ENCODE measurements at places on chromosomes 2 and 18. TPM values are rescaled to one million over a fixed set of nuclear protein-coding genes. Genes with fewer than 3 reads are reported as not detected.

- DNase-seq: no peak
Measured at GRCh38 chr2:217116610-217117009, 256.7 kb upstream of the TNP1 start.

DNA sequence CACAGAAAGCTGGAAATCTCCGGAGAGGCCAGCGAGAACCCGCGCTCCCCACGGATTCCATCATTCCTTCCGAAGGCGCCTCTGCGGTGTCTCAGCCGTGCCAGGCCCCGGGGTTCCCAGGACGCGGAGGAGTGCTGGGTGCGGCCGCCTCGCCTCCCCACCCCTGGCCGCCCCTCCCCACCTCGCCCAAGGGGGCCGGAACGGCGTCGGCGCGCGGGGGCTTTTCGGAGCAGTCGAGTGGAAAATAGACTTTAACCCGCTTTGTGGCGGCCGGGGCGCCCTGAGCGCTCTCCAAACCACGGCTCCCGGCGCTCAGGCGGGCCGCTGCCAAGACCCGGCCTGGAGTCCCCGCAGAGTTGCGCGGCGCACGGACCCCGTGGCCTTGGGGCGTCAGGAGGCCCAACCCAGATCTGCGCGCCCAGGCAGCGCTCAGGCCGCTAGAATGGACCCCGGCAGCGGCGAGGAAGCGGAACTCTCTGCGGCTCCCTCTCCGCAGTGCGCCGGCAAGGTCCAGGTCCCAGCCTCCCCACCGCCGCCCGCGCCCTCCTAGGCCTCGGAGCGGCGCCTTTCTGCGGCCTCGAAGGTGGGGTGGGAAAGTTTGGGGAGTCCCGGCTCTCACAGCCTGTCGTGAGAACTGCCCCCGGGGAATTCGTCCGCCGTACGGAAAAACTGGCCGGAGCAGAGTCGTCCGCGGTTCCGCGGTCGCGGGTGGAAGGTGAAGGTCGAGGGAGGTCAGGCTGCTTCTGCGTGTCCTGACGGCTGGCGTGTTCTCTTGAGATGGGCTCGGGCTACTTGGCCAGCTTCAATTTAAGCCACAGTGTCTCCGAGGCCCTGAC is 1.2 kb upstream of the EMX1 start:
- DNase-seq: peak; percentile 75

GRCh38 chr2:15991231-15991630 is 50.9 kb downstream of the MYCN start:
- no peak for DNase-seq

GRCh38 chr2:164933671-164934189 is 21.6 kb downstream of the SLC38A11 start:
- no peak for DNase-seq

GRCh38 chr2:238182362-238182761 is 21.1 kb downstream of the ILKAP start:
- DNase-seq: no peak

DNA sequence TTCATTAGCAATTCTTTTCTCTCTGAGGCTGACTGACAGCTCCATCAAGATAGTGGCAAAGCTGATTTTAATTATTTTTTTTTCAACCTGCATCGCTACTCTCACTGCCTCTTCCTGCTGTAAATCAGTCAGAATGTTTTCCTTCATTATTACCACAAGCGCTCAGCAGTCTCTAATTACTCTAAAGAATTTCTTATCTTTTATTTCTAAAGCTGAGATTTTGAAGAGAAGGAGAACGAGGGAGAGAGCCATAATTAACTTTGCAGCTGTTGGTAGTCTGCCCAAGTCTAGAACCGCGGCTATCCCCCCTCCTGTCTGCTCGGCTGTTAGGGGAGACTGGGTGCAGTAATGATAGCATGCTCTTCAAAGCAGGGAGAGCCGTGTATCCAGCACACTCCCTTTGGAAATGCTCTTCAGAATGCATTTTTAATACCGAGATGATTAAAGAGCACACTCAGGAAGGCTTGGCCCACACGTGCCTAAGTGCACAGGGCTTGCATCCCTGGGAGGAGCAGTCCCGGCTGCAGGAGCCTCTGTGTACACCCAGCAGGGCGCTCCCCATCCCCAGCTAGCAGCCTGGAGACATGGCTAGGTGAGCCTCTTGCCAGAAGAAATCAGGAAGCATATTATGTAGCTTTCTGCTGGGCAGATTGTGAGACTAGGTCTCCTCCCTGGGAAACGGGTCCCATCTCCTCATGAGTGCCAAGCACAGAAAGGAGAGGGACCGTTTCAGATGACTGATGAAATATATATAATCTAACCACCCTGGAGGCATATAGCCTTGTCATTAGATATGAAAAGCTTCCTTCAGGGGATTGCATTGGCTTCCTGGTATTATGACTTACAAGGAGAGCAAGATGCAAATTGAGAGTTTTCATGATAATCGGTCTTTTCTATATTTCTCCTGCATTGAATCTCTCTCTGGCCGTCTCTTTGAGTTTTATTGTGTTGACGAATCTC is 555.2 kb downstream of the CMPK2 start:
- no peak for DNase-seq

GRCh38 chr2:129778584-129778877 is 200.9 kb upstream of the RAB6C start:
- DNase-seq: peak; percentile 10

GPR39 gene
- 1.0 TPM for total RNA-seq

ARHGAP15 gene
- total RNA-seq: not detected

CRIM1 gene
- 35.7 TPM for total RNA-seq

SERPINB4 gene
- total RNA-seq: not detected

PCBP1 gene
- total RNA-seq: 301 TPM
